M059J (cell line): ENCODE measurements at places on chromosomes 4 and X.

GRCh38 chr4:124065422-124065821, 647.1 kb downstream of the ANKRD50 start:
- DNase-seq, result no peak

- DNase-seq, result no peak
These were observed 94.5 kb upstream of the IL15 start for GRCh38 chr4:141541851-141542250.

- DNase-seq, result no peak
These were observed 320.4 kb upstream of the KLF3 start for GRCh38 chr4:38343608-38344007.

DNA sequence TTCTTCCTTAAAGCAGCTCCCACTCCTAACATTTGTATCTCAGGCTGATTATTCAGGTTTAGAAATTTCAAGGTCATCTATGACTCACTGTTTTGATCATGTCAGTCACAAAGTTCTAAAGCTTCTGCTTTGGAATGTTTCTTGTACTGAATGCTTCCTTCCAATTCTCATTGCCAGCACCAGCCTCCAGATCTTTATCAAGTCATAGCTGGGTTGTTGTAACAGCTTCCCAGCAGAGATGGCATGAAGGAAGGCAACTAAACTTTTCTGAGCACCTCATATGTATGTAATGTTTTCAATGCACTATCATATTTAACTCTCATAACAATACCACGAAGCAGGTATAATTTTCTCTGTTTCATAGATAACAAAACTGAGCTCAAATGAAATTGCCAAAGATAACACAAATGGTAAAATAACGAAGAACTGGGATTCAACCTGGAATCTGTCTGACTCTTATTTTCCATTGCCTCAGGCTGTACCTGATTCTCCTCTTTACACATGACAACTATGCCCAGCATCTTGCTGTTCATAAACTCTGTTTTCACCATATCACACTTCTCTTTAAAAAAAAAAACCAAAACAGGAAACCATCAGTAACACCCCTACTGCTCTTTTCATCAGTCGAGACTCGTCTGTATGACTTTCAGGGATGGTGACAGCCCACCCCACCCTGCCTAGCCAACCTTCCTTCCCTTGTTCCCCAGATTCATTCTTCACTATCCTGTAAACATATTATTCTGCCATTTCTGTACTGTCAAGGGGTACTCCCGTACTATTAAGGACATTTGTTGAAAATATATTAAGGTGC, 13.4 kb downstream of the TRPC3 start:
- DNase-seq, result peak; percentile 56

- DNase-seq, result no peak
These were observed 639.1 kb downstream of the GABRG1 start for GRCh38 chr4:45484740-45485139.
